ENCODE measurements at places on chromosomes 5 and 9.

- DNase-seq: no peak
Measured at GRCh38 chr5:82259172-82259800, 18.9 kb downstream of the RPS23 start.

DNA sequence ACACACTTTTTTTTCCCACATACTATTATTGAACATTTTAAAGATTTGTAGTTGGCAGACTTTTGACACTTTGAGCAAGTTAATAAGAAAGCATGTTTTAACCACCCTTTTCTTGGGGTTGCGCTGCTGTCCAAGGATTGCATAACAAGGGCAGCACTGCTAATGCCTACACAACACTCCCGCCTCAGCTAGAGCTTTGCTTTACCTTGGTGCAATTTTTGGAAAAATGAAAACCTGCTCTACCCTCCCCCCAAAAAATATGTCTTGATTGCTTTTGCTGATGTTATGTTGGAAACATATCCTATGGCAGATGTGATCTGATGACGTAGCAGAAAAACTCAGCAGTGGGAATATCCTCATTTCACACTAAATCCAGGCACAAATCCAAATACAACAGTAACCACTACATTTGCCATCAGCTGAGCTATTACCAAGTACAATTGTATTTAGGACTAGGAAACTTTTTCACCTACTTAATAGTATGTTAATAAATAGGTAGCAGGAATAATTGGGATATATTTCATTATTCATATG lies 51.5 kb downstream of the UBE2R2 start:
- DNase-seq: no peak

GRCh38 chr5:115319007-115319406 lies 22.6 kb upstream of the CCDC112 start:
- no peak for DNase-seq

DNA sequence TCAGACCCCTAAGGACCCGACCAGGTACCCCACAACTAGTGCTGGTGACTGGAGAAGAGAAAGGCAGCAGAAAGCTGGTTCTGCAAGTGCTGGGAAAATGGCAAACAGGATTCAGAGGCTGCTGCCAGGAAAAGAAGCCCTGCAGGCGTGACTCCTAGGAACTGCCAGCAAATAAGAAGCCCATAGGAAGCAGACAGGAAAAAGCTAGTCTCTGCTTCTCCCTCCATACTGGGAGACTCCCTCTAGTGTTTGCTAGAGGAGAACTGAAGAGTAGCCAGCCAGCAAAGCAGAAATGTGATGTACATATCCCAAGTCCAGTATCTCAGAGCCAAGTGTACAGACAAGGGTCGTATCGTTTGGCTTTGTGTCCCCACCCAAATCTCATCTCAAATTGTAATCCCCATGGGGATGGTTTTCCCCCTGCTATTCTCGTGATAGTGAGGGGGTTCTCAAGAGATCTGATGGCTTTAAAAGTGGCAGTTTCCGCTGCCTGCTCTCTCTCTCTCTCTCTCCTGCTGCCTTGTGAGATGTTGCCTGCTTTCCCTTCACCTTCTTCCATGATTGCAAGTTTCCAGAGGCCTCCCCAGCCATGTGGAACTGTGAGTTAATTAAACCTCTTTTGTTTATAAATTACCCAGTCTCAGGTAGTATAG lies 38.1 kb upstream of the TUSC1 start:
- no peak for DNase-seq
